ENCODE measurements at places on chromosomes 5 and 9.

- no peak for DNase-seq
Measured at GRCh38 chr5:32559411-32559810, 25.9 kb upstream of the SUB1 start.

DNA sequence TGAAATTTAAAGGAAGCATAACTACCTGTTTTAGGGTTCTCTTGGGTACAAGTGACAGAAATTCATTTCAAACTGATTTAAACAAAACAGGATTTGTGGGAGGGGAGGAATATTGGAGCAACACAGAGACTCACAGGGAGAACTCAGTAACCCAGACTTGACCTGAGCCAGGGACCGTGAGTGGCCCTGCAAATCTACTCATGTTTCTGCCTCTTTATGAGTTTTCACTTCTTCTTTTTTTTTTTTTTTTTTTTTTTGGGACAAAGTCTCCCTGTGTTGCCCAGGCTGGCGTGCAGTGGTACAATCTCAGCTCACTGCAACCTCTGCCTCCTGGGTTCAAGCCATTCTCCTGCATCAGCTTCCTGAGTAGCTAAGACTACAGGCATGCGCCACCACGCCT, 405.6 kb upstream of the ZNF608 start:
- no peak for DNase-seq

DNA sequence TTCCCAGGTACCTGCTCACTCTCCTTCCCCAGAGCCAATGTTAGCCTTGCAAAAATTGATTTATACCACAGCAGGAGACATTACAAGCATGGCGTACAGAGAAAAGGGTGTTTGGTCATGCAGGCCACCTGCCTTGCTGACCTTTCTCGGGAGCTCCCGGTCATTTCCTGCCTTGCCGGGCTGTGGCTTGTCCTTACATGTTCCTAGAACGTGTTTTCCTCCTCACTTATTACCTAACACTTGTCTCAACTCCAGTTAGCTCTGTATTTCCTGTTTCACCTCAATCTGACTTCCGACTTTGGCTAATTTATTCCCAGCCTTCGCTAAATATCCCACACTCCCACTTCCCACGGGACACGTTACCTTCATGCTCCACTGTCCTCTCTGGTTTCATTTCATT, 282.5 kb downstream of the ICE1 start:
- DNase-seq = peak; percentile 32

- no peak for DNase-seq
Measured at GRCh38 chr9:1207686-1208085, 157.5 kb downstream of the DMRT2 start.

DNA sequence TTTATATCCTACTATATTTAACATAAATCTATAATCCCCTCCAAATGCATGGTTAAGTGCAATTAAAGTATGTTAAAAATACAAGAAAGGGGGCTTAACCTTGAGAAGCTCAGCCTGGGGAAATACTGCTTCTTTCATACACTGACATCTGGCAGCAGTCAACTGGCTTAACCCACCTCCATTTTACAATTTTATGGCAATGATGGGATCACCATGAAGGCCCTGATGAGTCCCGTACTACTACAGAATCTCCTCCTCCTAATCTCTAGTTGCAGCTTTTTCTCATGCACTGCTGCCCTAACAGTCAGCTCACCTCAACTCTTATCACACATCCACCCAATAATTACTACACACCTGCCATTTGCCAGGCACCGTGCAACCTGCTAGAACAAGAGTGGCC, 40.9 kb downstream of the ZNF608 start:
- no peak for DNase-seq

GRCh38 chr5:83498585-83498984, 27.0 kb downstream of the VCAN start:
- no peak for DNase-seq

DNA sequence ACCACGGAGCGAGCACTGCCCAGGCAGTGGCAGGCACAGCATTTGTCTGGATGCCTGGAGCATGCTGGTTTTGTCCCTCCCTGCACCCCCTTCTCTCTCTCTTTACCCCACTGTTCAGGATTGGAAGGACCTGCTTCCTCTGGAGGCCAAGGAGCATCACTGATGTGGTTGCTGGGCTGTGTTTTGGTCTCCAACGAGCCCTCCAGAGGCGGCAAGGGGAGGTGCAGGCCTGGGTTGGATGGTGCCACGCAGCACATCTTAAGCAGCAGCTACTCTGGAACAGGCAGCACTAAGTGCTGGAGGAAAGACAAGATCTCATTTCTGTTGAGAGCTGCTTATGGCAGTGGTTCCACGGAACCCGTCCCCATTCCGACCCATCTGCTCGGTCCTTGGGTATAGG, 139.6 kb downstream of the CMYA5 start:
- peak; percentile 27 for DNase-seq

- DNase-seq = no peak
Measured at GRCh38 chr9:9229269-9229668, 1383.5 kb downstream of the PTPRD start.

GRCh38 chr5:151660616-151661495, 25.9 kb downstream of the SPARC start:
- no peak for DNase-seq

- DNase-seq = peak; percentile 96
Measured at GRCh38 chr9:129776938-129777768, 24.3 kb upstream of the PTGES start.

- DNase-seq = no peak
Measured at GRCh38 chr5:77842243-77842642, 66.1 kb upstream of the TBCA start.

GRCh38 chr5:9622971-9623421, 7.2 kb downstream of the TAS2R1 start:
- DNase-seq = no peak

DNA sequence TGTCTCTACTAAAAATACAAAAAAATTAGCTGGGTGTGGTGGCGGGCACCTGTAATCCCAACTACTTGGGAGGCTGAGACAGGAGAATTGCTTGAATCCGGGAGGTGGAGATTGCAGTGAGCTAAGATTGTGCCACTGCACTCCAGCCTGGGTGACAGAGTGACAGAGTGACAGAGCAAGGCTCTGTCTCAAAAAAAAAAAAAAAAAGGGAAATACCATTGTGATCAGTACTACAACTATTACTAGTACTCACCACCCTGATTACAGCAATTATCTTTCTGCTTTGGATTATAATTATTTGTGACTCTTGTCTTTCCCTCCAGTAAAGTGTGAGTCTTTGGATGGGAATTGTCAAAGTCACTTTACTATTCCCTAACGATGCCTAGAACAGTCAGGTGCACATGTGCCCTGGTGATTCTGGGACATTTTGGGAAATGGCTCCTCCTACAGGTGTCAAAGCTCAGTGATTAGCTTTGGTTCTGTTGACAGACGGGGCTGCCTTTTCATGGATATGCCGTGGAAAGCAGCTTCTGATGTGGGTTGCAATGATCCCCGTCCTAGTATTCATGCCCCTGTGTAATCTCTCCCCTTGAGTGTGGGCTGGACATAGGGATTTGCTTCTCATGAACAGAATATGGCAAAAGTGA, 31.8 kb upstream of the FRRS1L start:
- no peak for DNase-seq

DNA sequence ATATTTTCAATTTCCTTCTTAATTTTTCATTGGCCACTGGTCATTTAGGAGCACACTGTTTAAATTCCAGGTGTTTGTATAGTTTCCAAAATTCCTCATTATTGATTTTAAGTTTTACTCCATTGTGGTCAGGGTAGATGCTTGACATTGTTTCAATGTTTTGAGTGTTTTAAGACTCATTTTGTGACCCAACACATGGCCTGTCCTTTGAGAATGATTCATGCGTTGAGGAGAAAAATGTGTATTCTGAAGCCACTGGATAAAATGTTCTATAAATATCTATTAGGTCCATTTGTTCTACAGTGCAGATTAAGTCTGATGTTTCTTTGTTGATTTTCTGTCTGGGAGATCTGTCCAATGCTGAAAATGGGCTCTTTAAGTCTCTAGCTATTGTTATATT, 24.4 kb upstream of the FNIP1 start:
- DNase-seq = no peak

DNA sequence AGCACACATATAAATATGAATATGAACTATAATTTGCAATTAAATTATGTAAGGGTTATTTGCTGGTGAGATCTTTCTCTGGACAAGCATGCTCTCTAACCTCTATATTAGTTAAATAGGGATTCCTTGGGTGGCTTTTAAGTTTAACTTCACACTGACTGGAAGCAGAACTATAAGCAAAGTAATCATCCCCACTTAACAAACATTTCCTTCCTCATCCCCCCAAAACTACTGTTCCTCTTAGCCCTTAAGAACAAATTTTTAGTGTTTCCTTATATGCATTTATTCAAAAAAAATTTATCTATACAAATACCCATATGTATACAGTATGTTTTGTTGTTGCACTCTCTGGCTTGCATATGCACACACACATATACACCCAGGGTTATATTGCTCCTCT, 512.1 kb upstream of the MEF2C start:
- DNase-seq = no peak

Data from upper lobe of left lung (tissue), 6 donors.